ENCODE measurements at places on chromosomes 11 and 22. TPM values are rescaled to one million over a fixed set of nuclear protein-coding genes. Genes with fewer than 3 reads are reported as not detected.
A peak's percentile ranks its signal among the peaks of the same experiment; 100 is the strongest.

- peak; percentile 88 for DNase-seq
These were observed 734 bp downstream of the PPP1R14B start for GRCh38 chr11:64245797-64246620.

DNA sequence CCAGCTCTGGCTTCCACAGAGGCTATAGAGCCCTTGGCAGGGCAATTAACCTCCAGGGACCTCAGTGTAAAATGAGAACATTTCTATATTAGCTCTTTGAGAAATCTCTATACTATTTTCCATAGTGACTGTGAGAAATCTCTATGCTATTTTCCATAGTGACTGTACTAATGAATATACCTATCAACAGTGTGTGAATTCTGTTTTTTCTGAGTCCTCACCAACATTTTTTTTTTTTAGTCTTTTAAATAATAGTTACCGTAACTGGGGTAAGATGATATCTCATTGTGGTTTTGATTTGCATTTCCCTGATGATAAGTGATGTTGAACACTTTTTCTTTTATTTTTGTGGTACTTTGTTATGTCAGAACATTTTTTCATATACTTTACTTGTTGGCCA lies 7.0 kb upstream of the MTNR1B start:
- DNase-seq = no peak

GRCh38 chr22:49694462-49695260 lies 133.0 kb downstream of the BRD1 start:
- peak; percentile 33 for DNase-seq

DNA sequence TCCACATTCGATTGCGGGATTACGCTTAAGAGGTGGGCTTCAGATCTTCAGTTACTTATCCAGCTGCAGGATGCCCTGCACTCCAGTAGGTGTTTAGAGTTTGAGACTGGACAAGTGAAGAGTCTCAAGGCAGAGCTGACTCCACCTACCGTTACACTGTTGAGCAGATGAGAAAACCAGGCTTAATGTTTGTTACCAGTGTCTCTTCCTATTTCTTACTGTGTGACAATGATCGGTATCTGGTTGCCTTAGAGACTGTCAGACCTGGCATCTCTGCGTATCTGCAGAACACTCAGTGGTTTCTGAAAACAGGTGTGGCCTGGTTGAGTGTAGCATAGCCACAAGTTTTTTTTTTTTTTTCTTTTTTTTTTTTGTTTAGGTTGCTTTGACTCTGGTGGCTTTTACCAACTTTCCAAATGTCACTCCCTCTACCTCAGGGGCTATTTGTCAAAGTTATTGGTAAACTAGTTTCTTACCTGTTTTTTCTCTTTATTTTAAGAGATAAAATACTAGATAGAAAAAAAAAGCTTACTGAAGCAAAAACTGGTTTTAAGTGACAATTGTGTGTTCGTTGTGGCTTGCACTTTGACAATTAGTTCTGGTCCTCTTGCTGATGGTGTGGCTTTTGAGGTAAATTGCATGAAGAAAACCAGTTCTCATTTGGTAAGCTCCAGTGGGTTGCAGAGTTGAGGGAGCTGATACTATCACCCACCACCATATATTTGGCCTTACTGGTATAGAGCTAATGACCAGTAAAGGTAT lies 284.8 kb downstream of the ETS1 start:
- DNase-seq = no peak

DNA sequence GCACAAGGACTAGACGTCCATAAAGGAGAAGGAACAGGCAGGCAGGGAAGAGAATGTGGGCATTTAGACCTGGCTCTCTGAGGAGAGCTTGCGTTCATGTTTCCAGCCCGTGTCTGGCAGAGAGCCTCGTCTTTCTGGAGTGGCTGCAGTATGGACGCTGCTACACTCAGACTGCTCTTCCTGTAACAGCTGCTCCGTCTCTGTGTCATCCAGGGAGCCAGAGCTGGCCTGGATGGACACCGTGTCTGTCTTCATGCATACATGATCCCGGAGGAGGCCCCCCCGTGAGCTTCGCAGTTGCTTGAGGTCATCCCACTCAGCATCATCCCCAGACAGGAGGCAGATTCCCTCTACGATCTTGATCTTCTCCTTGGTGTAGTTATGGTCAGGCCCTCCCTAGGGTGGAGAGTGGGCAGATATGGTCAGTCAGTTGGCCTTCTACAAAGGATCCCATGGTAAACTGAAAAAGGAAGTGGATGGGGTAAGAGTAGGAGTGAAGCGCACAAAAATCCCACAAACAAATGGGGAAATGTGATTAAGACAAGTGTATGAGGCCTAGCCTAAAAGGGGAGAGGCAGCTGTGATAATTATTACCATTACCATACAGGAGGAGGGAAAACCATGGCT lies 13.0 kb upstream of the CKAP5 start:
- DNase-seq = no peak

DNA sequence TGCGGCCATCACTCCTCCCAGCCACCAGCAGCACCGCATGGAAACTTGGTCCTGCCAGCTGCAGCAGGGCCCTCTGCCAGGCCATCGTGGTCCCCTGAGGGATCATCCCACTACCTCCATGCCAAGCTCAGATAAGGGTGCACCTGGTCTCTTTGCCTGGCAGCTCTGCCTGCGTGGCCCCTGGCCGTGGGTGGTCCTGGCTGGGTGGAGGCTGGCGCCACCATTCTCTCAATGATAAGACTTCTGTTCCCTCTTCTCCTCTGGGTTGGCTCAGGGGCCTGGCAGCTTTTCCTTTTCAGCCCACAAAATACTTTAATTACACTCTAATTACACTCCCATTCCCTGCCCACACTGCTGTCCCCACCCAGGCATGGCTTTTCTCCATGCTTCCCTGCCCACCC lies 26.8 kb upstream of the TSKU start:
- DNase-seq = no peak

DNA sequence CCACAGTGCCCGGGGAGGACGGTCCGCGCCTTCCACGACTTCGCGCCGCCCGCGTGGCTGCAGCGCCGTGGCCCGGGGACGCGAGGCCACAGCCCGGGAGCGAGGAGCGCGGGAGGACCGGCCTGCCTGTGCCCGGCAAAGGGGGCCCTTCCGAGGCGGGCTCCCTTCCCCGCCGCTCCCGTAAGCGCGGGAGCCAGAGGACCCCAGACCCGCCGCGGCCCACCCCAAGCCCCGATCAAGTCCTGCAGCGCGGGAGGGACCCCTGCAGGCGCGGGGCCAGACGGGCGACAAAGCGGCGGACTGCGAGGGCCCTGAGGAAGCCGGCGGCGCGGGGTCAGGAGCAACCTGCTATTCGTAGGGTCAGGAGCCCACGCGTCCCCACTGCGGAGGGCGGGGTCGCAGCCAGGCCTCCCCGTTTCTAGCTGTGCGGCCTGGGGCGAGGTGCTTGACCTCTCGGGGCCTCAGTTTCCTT lies 110.3 kb downstream of the WNT7B start:
- DNase-seq = no peak

DNA sequence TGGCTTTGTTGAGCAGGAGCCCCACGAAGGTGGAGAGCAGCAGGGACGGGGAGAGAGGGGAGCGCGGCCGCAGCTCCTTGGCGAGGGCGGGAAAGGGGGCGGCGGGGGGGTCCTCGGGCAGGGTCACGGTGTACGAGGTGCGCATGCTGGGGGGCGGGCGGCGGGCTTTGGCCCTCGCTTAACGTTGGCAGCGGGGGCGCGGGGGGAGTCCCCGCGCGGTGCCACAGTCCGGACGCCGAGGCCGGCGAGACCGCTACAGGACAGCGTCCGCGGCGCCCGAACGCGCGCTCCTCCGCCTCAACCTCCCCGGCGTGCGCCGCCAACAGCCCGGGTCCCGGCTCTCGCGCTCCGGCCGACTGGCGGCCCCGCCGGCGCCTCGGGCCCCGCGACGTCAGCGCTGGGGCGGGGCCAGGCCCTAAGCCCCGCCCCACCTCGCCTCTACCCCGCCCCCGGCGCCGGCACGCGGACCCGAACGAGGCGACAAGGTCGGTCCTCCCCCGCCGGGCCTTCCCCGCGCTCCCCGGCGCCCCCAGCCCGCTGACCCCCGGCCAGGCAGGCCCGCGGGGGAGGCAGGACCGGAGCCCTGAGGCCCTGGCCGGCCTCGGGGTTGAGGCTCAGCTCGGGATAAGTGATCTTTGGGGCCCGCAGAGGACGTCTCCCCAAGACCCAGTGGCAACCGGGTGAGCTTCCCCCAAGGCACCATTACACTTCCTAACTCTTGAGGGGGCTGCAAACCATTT lies 17.5 kb downstream of the USP2 start:
- DNase-seq = peak; percentile 54

- DNase-seq = peak; percentile 65
These were observed 940 bp upstream of the TNKS1BP1 start for GRCh38 chr11:57325735-57326048.

- DNase-seq = no peak
These were observed 8.5 kb upstream of the NAALADL1 start for GRCh38 chr11:65066805-65067291.

DNA sequence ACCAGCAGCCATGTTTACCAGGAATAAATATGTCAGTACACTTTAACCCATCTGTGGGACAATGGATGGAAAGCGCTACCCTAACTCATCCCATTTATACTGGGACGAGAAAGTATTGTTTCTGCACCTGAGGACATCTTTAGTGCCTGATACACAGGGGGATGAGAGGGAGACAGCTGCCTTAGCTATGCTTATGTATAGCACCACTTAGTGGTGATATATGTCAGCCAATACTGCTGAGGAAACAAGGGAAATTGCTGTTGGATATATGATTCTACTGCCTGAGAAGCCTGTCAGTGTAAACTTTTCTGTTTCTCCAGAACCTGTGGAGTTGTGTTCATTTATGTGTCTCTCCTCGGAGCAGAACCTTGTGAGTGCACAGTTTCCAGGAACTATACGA lies 13.3 kb upstream of the CEP295 start:
- DNase-seq = no peak

GRCh38 chr11:898540-899190 lies 11.9 kb downstream of the CHID1 start:
- peak; percentile 71 for DNase-seq

DNA sequence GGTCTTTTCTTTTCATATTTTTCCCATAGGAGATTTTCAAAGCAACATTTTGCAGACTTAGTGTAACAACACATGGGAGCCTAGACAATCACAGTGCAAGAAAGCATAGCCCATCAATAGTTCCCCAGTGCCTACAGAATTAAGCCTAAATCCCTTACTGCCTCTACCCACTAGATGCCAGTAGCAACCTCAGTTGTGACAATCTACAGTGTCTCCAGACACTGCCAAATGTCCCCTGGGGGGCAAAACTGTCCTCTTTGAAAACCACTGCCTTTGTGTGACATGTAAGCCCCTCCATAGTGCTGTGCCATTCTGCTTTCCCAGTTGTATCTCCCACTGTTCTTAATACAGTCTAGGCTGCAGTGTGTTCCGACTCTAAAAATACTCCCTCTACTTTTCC lies 1329.0 kb downstream of the LRRC4C start:
- DNase-seq = no peak

GRCh38 chr11:44899959-44900358 lies 50.7 kb downstream of the TP53I11 start:
- DNase-seq = no peak

- DNase-seq = peak; percentile 48
These were observed 378.0 kb downstream of the NTM start for GRCh38 chr11:131748151-131749050.

GRCh38 chr11:62602141-62603071 lies 741 bp upstream of the MTA2 start:
- peak; percentile 81 for DNase-seq

GRCh38 chr11:65432100-65432650 lies 9.6 kb downstream of the NEAT1 start:
- no peak for DNase-seq

- DNase-seq = peak; percentile 69
These were observed 423.9 kb downstream of the MN1 start for GRCh38 chr22:27377501-27378295.

GRCh38 chr11:2316963-2317244 lies 15.1 kb downstream of the TSPAN32 start:
- DNase-seq = no peak

DNA sequence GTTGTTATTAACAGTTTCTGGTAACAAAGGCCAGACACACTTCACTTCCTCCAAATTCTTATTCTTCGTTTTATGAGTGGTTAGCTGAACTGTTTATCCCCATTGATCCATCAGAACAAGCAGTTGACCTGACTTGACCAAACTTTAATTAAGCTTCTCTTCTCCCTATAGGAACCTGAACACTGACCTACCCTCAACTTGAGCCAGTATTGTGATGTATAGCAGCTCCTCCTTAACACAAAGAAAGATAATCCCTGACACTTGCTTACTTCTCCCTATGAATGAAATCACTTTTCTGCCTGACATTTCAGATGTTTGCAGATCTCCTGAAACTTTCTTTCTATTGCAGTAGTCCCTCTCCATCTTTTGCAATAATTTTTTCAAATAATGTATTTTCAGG lies 41.9 kb downstream of the ANO5 start:
- DNase-seq = no peak

- no peak for DNase-seq
These were observed 62.6 kb downstream of the SYT13 start for GRCh38 chr11:45223496-45223895.

- DNase-seq = peak; percentile 80
These were observed 8.8 kb downstream of the BCL9L start for GRCh38 chr11:118916842-118917388.

DNA sequence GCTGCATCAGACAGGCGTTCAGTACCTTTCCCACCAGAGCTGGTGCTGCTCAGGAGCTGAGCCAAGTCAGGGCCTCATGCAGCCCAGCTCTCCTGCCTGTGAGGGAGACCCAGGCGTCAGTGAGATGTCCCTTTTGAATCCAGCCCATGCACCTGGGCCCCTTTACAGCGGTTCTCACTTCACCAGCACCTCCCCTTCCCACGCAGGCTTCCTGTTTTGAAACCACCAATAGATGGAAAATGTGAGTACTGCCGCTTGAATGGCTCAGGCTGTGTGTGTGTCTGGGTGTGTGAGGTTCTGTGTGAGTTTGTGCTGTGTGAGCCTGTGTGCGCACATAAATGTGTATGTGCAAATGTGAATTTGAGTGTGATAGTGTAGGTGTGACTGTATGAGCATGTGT lies 88.4 kb downstream of the UBASH3B start:
- no peak for DNase-seq

Gene ZNF408
- total RNA-seq = 5.1 TPM

Gene CATSPERZ
- total RNA-seq = not detected

Gene PARVA
- total RNA-seq = 43.3 TPM

Gene LINC01488
- not detected for total RNA-seq

Gene C11orf87
- not detected for total RNA-seq

Gene MRGPRX4
- total RNA-seq = not detected

Gene USP47
- total RNA-seq = 20.8 TPM

Gene TEX12
- total RNA-seq = not detected

All from pancreas (tissue), 10 donors.